ENCODE measurements at places on chromosomes 2 and 18.
A peak's percentile ranks its signal among the peaks of the same experiment; 100 is the strongest.

DNA sequence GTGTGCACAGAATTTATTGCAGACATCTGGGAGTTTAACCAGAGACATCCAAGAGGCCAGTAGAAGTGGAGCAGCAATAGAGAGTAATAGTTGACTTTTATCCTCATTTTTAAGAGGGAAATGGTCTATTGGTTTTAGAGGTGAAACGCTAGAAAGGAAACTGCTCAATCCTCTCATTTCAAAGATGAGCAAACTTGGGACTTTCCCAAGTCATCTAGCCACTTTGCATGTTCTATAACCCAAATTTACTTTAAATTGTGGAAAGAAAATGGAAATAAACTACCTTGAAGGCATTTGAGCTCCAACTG is 601.7 kb downstream of the ARHGAP15 start:
- no peaks in the 10 kb centered on the region for H3K36me3 ChIP-seq
- no peak overlapping the region for H3K27ac ChIP-seq
- DNase-seq, result no peak
- no peaks in the 10 kb centered on the region for H3K4me1 ChIP-seq

- DNase-seq, result no peak
- no peaks in the 10 kb centered on the region for H3K27me3 ChIP-seq
Observed at GRCh38 chr18:3611313-3612090, 161.5 kb downstream of the TGIF1 start.

DNA sequence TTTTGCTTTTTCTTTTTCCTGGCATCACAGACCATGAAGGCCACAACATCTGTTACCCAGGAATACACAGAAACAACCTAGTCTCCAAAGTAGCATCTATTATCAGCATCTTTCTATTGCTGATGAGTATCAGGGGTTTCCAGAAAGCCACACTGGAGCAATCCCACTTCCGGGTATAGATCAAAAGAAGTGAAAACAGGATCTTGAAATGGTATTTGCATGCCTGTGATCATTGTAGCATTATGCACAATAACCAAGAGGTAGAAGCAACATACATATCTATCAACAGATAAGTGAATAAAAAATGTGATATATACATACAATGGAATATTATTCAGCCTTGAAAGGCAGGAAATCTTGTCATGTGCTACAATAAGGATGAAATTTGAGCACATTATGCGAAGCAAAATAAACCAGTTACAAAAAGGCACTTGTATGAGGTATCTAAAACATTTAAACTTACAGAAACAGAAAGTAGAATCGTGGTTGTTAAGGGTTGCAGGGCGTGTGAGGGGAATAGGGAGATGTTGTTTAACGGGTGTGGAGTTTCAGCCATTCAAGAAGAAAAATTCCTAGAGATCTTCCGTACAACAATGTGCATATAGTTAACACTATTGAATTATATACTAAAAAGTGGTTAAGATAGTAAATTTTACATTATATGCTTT is 115.1 kb downstream of the KCNE4 start:
- H3K27ac ChIP-seq, result no peak overlapping the region
- DNase-seq, result no peak
- no peaks in the 10 kb centered on the region for H3K4me1 ChIP-seq
- no peak overlapping the region for H3K4me3 ChIP-seq
- no peaks in the 10 kb centered on the region for H3K27me3 ChIP-seq

DNA sequence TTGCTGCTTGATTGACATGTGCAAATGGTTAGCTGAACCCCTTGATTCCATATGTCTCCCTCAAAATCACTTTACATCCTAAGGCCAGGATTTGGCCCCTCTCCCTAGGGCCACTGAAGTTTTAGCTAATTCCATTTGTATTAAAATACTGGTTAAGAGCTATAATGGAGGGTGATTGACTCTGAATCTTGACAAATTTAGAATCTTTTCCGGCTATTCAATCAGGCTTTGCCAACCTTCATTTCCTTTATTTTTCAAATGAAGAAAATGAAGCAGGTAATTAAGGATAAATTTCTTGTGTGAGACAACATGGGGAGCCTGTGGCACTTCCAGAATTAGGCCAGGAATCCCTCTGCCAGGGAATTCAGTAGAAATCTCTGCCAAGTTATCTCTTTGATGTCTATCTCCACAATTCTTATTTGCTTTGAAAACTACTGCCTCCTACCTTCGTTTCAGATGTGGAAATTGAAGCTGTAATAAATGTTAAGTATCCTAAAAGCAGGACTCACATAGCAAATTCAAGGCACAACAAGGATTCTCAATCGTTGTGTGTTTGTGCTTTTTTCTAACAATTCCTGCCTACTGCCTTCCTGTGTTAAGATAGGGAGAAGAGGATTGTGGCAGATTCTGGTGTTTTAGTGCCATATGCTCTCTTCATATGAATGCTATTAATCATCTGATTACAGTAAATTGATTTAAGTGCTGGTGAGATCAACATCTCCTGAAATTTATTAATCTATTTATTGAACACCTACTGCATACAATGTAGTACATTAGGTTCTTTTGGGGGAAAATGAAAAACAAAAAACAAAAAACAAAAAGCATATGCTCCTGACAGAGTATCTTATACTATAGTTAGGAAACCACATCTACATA is 47.8 kb upstream of the MAP4K3 start:
- no peak overlapping the region for H3K27ac ChIP-seq
- no peak overlapping the region for H3K4me3 ChIP-seq
- no peak for DNase-seq
- no peaks in the 10 kb centered on the region for H3K27me3 ChIP-seq
- no peaks in the 10 kb centered on the region for H3K4me1 ChIP-seq

DNA sequence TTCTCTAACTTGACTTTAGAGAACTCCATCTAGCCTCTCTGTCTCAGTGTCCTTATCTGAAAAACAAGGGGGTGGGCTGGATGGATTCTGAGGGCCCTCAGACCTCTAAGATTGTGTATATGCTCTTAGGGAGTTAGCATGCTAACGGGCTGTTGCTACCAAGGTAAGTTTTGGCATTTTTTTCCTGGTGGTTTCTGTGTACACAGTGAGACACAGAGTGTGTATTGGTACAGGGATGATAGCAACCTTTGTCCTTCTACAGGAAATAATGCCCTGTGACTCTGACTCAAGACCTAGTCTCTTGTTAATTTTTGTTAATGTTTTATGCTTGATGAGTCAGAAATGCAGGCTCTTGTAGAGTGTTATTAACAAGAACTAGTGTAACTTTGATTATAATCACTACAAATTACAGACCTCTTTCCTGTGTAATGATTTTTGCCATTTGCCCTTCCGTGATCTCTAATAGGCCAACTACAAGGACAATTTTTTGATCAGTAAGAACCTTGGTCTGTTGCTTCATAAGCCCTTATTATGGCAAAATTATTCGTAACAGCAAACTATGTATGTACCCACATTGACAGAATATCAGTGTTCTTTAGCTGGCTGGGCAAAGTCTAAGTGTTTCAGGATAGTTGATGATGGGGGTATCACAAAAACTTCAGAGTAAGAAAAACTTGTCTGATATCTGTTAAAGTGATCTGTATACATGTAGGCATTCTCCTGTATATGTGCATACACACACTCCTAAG is 89.7 kb downstream of the SPTBN1 start:
- peak overlapping the region; percentile 70 for H3K27ac ChIP-seq
- no peaks in the 10 kb centered on the region for H3K27me3 ChIP-seq
- H3K36me3 ChIP-seq, result no peaks in the 10 kb centered on the region
- no peak overlapping the region for H3K4me3 ChIP-seq

DNA sequence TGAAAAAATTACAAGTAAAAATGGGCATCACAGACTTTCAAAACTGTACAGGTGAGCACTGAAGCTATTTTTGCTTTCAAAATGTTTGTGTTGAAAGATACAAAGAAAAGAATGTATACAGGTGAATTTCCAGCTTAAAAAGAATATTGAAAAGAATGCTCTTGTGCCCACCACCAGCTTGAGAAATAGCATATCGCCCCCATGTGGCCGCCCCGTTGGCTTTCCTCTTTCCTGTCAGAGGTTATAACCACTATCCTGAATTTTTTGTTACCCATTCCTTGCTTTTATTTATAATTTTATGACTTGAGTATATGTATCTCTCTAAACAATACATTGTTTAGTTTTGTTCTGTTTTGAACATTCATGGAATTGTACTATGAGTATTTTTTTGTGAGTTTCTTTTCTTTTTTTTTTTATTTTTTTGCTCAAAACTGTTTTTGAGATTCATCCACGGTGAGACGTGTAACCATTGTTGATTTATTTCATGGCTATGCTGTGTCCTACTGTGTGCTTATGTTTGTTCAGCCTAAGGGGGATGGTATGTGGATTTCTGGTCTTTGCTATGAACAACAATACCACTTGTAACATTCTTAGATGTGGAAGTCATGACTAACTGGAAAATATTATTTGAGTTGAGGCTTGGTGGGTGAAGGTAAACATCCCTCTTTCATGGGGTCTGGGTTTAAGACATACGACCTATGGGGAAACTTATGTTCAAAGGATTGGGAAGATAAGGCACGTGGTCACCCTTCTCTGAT is 11.6 kb downstream of the TRPM8 start:
- H3K36me3 ChIP-seq, result no peaks in the 10 kb centered on the region
- DNase-seq, result no peak
- no peaks in the 10 kb centered on the region for H3K27me3 ChIP-seq
- H3K4me1 ChIP-seq, result no peaks in the 10 kb centered on the region
- H3K4me3 ChIP-seq, result no peak overlapping the region

DNA sequence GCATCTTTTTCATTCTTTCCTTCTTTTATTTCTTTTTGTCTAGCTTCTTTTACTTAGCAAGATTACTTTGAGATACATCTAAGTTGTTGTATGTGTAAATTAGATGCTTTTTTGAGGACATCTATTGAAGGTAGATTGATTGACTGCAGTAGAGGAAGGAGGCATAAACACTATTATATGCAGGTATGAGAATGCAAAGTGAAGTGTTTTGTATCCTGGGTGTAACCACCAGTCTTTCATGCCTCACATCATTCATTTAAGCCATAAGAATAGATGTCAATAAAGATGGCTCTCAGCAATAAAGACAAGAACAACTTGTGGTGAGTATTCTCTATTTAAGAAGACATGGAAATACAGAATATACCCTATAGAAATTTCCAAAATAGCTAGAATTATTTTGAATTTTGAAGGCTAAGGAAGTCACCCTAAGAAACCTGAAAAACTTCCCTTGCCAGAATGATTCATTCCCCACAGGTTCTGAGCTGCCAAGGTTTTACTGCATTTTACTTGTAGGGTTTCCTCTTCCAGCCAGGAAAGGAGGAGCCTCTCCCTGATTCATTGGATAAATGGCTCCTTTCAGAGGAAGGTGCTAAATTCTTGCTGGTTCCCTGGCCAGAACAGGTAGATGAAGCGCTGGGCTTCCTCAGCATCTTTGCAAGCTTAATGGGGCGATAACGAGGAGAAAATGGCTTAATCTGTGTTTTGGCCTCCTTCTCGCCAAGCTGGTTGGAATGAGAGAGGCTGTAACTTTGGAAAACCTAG is 279.8 kb upstream of the SLC14A2 start:
- no peak overlapping the region for H3K27ac ChIP-seq
- DNase-seq, result no peak
- no peaks in the 10 kb centered on the region for H3K36me3 ChIP-seq
- no peaks in the 10 kb centered on the region for H3K4me1 ChIP-seq

- H3K36me3 ChIP-seq, result no peaks in the 10 kb centered on the region
- DNase-seq, result no peak
- H3K27ac ChIP-seq, result no peak overlapping the region
- no peak overlapping the region for H3K4me3 ChIP-seq
- no peaks in the 10 kb centered on the region for H3K4me1 ChIP-seq
Observed at GRCh38 chr18:57062844-57063243, 84.0 kb upstream of the BOD1L2 start.

DNA sequence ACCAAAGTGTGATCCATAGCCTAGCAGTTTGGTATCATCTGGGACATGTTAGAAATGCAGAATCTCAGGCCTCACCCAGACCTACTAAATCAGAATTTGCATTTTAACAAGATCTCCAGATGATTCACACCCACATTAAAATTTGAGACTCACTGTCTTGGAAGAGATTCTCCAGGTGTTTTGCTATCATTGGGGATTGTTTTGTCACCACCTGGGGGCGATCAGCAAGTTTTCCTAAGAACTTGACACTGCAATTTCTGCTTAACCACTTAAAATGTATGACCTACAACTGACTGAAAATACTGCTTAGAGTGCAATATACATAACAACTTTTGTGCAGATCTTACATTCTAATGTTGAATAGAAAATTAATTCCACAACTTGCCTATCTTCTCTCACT is 18.9 kb upstream of the ITGA4 start:
- no peak overlapping the region for H3K27ac ChIP-seq
- no peaks in the 10 kb centered on the region for H3K27me3 ChIP-seq
- no peak for DNase-seq

GRCh38 chr18:2881840-2882195 is 35.0 kb downstream of the EMILIN2 start:
- H3K27me3 ChIP-seq, result no peaks in the 10 kb centered on the region
- H3K27ac ChIP-seq, result peak overlapping the region; percentile 90
- no peaks in the 10 kb centered on the region for H3K36me3 ChIP-seq
